ENCODE measurements at places on chromosomes 2 and 18.

DNA sequence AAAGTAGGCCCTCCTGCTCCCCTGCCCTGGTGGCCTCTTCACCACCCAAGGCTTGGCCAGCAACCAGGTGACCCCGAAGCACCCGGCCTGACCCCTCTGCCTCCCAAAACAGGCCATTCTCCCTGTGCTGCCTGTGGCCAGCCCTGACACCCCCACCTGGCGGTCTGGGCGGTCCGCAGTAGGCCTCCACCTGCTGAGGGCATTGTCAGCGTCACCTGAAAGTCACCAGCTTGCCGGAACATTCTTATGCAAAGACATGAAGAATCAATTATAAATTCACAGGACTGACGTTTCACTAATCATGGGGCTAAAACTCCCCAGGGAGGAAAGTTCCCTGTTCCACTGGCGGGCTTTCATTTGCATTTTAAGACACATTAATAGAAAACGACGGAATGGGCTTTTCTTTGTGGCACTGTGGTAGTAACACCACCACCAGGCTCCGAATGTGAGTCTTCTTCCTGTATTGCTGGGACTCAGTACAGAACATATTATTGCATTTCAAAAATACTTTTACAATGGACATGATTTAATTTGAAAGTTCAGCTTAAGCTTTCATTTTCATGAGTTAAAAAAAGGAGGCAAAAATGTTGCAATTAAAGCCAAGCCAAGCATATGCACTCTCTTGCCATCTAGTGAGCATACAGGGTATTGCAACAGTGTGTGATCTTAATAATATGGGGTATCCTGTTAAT lies 57.4 kb downstream of the ADI1 start:
- DNase-seq: peak; percentile 8

- no peak for DNase-seq
Measured at GRCh38 chr2:233468047-233468740, 98.4 kb downstream of the USP40 start.

DNA sequence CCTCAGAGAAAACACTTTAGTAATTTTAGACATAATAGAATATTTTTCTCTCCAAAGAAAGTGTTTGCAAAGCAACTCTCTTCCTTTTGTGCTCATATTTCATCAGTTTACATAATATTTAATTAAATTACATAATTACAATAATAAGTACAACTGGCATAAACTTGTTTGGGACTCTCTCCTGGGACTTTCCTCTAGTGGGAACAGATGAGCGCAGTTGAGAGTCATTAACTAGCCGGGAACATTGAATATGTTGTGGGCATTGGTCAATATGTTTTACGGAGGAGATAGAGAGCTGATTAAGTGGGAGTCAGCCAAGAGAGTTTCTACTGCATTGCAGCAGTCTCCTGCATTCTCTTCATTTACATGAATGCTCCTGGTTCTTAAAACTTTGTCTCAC lies 607.7 kb downstream of the ARHGAP15 start:
- no peak for DNase-seq

DNA sequence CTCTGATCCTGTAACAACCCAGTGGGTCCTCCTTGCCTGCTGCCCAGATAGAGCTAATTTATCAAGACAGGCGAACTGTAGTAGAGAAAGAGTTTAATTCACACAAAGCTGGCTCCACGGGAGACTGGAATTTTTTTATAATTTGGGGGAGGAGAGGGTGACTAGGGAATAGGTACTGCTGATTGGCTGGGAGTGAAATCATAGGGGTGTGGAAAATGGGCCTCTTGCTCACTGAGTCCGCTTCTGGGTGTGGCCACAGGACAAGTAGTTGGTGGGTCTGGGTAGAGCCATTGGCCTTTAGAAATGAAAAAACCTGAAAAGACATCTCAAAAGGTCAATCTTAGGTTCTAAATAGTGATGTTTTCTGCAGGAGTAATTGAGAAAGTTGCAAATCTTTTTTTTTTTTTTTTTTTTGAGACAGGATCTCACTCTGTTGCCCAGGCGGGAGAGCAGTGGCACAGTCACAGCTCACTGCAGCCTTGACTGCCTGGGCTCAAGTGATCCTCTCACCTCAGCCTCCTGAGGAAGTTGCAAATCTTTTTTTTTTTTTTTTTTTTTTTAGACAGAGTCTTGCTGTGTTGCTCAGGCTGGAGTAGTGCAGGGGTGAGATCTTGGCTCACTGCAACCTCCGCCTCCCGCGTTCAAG lies 14.4 kb upstream of the UGGT1 start:
- no peak for DNase-seq

- DNase-seq: no peak
Measured at GRCh38 chr18:12595571-12596255, 62.2 kb downstream of the SPIRE1 start.

DNA sequence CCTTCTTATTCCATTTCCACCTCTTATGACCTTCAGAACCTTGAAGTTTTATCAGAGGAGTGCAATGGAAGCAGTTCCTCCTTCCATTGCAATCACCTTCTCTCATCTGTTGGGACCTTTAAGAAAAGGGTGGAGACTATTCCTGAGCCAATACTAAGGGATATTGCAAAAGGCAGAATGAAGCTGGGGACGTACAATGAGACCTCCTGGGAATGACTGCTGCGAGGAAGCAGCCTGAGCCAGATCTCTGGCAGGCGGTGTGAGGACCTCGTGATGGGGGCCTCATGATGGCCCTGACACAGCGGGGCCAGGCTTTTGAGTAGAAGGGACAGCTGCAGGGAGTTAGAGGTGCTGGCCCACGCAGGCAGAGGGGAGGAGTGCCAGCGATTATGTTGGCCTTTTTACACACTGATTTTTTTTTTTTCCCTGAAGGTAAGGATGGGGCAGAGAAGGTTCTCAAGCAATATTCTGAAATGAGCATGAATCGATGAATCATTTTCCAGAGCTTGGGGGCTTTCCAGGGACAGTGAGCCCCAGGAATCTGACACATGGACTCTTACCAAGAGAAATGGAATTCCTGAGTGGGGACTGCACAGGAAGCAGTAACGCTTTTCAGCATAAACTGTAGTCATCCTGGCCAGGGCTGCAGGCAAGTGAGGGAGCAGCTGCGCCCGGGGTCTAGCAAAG lies 40.0 kb upstream of the LAPTM4A start:
- DNase-seq: no peak

- DNase-seq: no peak
Measured at GRCh38 chr2:229434187-229434586, 163.1 kb upstream of the PID1 start.

GRCh38 chr18:46660957-46661749 lies 4.1 kb upstream of the LOXHD1 start:
- DNase-seq: no peak

- DNase-seq: no peak
Measured at GRCh38 chr2:30321466-30321865, 90.1 kb downstream of the LBH start.

- no peak for DNase-seq
Measured at GRCh38 chr18:11496526-11497172, 112.7 kb upstream of the SLC35G4 start.

DNA sequence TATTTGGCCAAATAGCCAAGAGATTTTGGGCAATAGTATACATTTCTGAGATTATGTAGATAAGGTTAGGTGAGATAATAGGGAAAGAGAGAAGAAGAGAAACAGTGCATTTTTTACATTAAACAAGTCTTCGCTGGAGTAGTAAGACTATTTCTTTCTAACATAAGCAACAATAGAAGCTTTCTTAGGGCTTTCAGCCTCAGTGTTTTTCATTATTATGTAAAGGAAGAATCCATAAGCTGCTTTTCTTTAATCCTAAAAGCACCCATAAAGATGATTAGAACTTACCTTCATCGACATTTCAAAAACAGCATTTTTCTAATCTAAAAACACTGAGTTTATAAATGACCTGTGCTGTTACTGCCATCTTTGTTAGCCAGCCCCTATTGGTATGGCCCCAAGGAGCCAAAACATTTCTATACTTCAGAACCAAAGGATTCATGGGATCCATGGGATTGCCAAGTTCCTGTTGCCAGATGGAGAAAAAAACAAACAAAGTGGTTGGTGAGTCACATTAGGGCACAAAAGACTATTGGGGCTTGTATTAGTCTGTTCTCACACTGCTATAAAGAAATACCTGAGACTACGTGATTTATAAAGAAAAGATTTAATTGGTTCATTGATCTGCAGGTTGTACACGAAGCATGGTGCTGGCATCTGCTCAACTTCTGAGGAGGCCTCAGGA lies 88.2 kb downstream of the SCG2 start:
- no peak for DNase-seq

DNA sequence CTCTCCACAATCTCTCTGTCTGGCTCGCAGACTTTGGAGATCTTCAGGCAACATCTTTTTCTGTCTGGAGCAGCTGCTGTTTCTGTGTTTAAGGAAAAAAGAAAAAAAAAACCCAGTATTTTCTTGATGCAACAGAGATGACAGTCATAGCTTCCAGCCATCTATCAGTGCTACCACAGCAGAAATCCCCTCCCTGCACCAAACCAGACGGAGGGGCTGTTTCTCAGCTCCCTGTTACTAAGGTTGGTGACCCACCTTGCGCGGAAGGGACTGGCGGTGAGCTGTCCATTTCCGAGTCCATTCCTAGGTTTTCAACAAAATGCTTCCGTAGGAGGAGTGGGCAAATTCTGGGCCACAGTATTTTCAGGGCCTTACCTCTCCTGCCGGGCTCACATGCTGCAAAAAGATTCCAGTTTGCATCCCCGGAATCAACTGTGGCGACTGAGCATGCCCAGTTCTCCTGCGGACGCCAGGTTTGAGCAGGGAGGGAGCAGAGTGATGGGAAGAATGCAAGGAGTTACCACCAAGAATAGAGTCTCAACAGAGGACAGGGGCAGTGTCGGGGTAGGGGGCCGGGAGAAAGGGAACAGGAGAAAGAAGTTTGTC lies 1.2 kb downstream of the SLC4A10 start:
- DNase-seq: no peak

- no peak for DNase-seq
Measured at GRCh38 chr18:55768255-55768654, 180.3 kb upstream of the TCF4 start.

DNA sequence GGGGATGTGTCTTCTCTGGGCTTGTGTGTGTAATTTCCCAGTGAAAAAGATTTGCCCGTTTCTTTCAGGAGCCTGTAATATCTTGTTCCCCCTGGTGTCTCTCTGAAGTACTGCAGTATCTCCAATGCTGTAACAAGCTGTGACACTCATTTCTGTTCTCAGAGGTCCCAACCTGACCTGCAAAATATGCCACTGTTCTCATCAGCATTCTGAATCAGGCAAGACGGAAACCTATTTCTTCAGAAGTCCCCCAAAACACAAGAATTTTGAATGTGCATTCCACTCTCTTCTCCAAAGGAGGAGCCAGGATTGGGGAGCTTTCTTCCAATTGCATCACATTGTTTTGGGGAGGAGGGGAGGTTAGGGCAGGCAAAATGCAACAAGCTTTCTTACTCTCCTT lies 77.0 kb upstream of the CNGA3 start:
- no peak for DNase-seq

DNA sequence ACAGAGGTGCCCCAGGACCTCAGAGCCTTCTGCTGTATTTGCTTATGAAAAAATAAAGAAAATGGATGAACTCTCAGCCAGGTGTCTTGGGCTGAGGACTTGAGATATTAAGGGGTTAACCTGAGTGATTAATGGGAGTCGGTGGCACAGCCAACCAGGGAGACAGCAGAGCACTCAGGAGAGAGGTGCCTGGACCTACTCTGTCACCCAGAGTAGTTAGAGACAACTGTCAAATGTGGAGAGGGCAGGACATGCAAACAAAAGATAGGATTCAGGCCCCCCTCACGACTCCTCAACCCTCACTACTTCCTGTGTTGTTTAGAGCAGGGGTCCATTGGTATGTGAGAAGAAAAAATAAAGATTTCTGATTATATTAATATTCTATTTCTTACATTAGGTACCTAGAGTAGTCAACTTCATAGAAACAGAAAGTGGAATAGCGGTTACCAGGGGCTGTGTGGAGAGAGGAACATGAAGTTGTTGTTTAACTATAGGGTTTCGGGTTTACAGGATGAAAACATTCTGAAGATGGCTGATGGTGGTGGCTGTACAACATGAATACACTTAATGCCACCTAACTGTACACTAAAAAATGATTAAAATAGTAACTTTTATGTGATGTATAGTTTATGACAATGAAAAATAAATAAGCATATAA lies 28.6 kb upstream of the CETN1 start:
- no peak for DNase-seq

- DNase-seq: no peak
Measured at GRCh38 chr2:119196301-119197125, 27.1 kb upstream of the STEAP3 start.

DNA sequence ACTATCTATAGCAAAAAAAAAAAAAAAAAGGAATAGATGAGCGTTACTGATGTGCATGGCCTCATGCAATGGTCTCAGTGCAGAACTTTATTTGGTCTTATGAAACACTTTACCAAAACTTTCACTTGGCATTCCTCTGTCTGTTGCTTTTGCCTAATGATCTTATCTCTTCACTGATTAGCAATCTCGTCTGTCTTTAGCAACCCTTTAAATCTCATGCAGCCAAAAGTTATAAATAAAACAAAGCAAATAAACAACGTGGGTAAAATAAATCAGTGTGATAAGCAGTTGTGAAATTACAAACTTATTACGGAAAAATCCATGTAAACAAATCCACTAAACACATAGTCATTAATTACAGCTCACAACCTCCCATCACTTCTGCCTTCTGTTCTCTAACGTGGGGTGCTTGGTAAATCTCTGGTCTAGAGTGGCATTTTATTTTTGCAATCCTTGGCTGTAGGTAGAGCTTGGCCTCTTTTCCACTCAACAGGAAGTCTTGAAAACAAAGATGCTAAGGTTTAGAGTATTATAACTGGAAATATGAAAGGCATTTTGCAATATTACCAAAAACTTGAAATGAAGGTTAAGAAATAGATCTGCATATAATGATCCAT lies 288.0 kb downstream of the AFF3 start:
- DNase-seq: no peak

Measured in stimulated activated CD8-positive, alpha-beta memory T cell treated with anti-CD3 and anti-CD28 coated beads, Interleukin-15, amount 100 ng/mL, for 1 hour (primary cell).